ENCODE measurements at places on chromosomes 5 and 9. TPM values are rescaled to one million over a fixed set of nuclear protein-coding genes. Genes with fewer than 3 reads are reported as not detected.

- no peak overlapping the region for H3K4me3 ChIP-seq
- H3K36me3 ChIP-seq: no peaks in the 10 kb centered on the region
- H3K27ac ChIP-seq: peak overlapping the region; percentile 92
- H3K4me1 ChIP-seq: no peaks in the 10 kb centered on the region
- no peaks in the 10 kb centered on the region for H3K27me3 ChIP-seq
Observed at GRCh38 chr9:128104171-128104618, 23.3 kb downstream of the PTGES2 start.

GRCh38 chr5:142311725-142312124 lies 13.1 kb downstream of the SPRY4 start:
- no peak overlapping the region for H3K4me3 ChIP-seq
- DNase-seq: no peak
- no peak overlapping the region for H3K27ac ChIP-seq
- no peaks in the 10 kb centered on the region for H3K36me3 ChIP-seq
- no peaks in the 10 kb centered on the region for H3K4me1 ChIP-seq
- no peaks in the 10 kb centered on the region for H3K27me3 ChIP-seq

- H3K4me3 ChIP-seq: no peak overlapping the region
- no peak overlapping the region for H3K27ac ChIP-seq
- H3K36me3 ChIP-seq: no peaks in the 10 kb centered on the region
- no peaks in the 10 kb centered on the region for H3K27me3 ChIP-seq
- no peaks in the 10 kb centered on the region for H3K4me1 ChIP-seq
Observed at GRCh38 chr5:138944527-138945322, 69.6 kb upstream of the LRRTM2 start.

GRCh38 chr5:20294696-20295095 lies 306.7 kb upstream of the CDH18 start:
- H3K36me3 ChIP-seq: no peaks in the 10 kb centered on the region
- H3K27ac ChIP-seq: no peak overlapping the region
- no peaks in the 10 kb centered on the region for H3K4me1 ChIP-seq
- no peak for DNase-seq
- H3K4me3 ChIP-seq: no peak overlapping the region

DNA sequence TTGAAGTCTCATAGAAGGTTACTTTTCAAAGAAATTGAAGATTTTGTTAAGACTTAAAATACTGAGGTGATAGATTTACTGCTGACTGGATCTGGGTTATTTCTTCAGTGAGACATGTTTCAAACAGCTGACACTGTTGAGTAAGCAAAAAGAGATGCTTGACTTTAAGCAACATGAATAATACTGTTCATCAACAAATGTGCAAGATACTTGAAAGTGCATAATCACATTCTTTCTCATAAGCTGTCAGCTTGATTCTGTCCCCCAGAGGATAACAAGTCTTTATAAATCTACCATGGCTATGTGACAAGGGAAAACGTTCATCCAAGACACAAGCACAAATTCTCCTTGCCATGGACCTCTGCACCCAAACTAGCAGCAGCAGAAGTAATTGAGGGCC lies 260.1 kb upstream of the CDH18 start:
- H3K36me3 ChIP-seq: no peaks in the 10 kb centered on the region
- H3K27me3 ChIP-seq: no peaks in the 10 kb centered on the region
- H3K4me1 ChIP-seq: no peaks in the 10 kb centered on the region
- H3K27ac ChIP-seq: no peak overlapping the region

DNA sequence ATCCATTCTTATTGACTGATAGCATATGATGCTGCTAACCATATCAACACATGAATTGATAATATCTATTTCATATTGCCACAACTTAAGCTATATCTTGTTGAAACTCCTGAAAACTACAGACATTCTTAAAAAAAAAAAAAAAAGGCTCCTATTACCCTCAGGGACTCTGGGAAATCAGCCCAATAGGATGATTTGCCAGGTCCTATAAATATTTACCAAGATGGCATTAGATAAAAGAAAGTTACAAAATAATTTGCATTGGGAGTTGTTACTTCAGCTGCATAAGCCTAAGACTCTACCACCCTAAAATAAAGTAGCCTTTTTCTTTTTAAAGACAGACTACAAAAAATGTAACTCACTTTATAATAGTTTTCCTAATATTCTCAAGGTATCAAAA lies 84.4 kb downstream of the CDO1 start:
- no peak overlapping the region for H3K4me3 ChIP-seq
- no peak overlapping the region for H3K27ac ChIP-seq
- no peaks in the 10 kb centered on the region for H3K4me1 ChIP-seq
- no peak for DNase-seq
- no peaks in the 10 kb centered on the region for H3K36me3 ChIP-seq

DNA sequence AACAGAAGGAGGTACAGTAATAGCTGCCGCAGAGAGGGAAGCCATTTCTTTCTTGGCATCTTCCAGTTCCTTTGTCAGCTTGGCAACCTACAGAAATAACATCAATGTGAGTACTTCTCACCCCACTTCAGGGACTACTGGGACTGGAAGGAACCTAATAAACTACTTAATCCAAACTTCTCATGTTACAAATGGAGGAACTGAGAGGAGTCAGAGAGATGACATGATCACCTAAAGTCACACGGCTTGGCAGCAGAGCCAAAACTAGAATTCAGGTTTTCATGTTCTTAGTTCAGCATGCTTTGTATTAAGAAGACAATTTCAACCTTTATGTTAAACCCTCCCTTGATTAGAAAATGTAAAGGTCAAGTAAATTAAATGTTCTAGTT lies 44.7 kb downstream of the DIAPH1 start:
- H3K4me1 ChIP-seq: no peaks in the 10 kb centered on the region
- H3K27ac ChIP-seq: no peak overlapping the region
- DNase-seq: no peak
- H3K27me3 ChIP-seq: no peaks in the 10 kb centered on the region

DNA sequence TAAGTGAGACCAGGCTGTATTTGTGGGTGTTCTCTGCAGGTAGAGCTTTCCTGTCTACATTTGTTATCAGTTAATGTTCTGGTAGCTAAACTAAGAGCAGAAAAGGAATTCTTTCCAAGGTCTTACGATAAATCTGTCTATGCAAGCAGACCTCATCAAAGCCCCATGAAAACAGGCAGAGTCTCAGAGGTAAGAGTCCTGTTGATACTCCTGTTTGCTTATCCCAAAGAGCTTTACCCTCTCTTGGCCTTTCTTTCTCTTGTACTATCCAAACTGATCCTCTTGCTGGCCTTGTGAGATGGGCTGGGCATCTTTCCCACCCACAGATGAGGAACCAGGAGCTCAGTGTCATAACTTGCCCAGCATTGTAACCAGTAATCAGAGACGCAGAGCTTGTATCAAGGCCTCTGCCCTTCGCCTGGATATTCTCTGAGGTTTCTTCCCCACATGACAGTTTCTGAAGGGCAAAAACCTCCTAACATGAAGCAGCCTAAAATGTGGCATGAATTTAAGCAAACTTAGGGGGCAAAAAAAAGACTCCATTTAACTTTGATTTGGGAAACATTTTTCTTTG lies 33.5 kb downstream of the PRKACG start:
- no peak overlapping the region for H3K4me3 ChIP-seq
- H3K27me3 ChIP-seq: no peaks in the 10 kb centered on the region
- H3K4me1 ChIP-seq: no peaks in the 10 kb centered on the region
- H3K36me3 ChIP-seq: no peaks in the 10 kb centered on the region
- H3K27ac ChIP-seq: no peak overlapping the region
- no peak for DNase-seq

GRCh38 chr9:84404095-84404686 lies 63.6 kb upstream of the SLC28A3 start:
- no peak overlapping the region for H3K4me3 ChIP-seq
- H3K27ac ChIP-seq: no peak overlapping the region
- H3K36me3 ChIP-seq: no peaks in the 10 kb centered on the region
- DNase-seq: no peak
- H3K27me3 ChIP-seq: no peaks in the 10 kb centered on the region

DNA sequence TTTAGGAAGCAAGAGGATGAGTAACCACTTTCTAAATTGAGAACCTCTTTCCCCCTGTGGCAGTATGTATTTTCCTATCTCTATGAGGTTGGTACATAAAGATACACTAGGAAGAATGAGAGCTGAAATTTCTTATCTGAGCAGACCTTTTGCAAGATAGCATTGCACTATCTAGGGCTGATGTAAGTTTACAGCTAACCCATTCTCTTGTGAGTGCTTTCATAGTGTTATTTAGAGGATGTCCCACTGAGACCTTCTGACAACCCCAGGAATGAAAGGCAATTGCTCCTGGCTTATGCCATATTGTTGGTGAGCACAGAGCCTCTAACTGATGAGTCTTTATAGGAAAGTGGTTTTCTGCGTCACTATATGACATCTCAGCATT lies 1209.3 kb upstream of the CDH6 start:
- no peak overlapping the region for H3K4me3 ChIP-seq
- H3K27me3 ChIP-seq: no peaks in the 10 kb centered on the region
- H3K4me1 ChIP-seq: no peaks in the 10 kb centered on the region
- DNase-seq: no peak
- H3K27ac ChIP-seq: no peak overlapping the region

DNA sequence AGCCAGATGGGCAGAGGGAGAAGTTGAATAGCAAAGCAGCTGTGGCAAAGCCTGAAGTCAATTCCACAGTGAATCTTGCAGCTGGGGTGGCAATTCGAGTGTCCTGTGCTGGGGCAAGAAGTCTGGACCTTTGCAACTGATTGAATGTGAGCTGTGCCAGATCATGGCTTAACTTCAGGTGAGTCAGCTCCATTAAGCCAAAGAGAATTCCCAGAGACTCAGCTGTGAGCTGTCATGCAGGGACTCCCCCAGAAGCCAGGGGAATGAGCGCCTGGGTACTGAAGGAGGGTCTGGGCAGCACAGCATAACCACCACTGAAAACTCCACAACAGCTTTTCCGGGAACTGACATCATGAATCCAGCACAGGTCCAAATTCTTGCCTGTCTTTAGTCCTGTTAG lies 153.5 kb upstream of the TRPC7 start:
- H3K4me1 ChIP-seq: no peaks in the 10 kb centered on the region
- H3K4me3 ChIP-seq: no peak overlapping the region
- no peaks in the 10 kb centered on the region for H3K36me3 ChIP-seq
- H3K27me3 ChIP-seq: no peaks in the 10 kb centered on the region
- H3K27ac ChIP-seq: no peak overlapping the region

Gene TMEM232
- total RNA-seq: 1.1 TPM

Gene TOR2A
- total RNA-seq: 31.0 TPM

Gene NUTM2F
- not detected for total RNA-seq

Gene PIGO
- total RNA-seq: 14.9 TPM

Gene RLN2
- not detected for total RNA-seq

Gene SLC46A2
- total RNA-seq: not detected

Gene IL13
- total RNA-seq: not detected

Gene PRSS3
- 20.6 TPM for total RNA-seq

Gene CDKN2A
- not detected for total RNA-seq

Gene STKLD1
- total RNA-seq: not detected

Gene C1QTNF3
- total RNA-seq: 13.4 TPM

Gene SPTLC1
- total RNA-seq: 53.6 TPM

Gene POLR1E
- 4.0 TPM for total RNA-seq

Gene HAVCR1
- total RNA-seq: not detected
